ENCODE measurements at places on chromosomes 3 and 15. TPM values are rescaled to one million over a fixed set of nuclear protein-coding genes. Genes with fewer than 3 reads are reported as not detected.

Gene LRRC2
- 3.6 TPM for total RNA-seq

Gene AADAC
- not detected for total RNA-seq

Gene SENP7
- 28.0 TPM for total RNA-seq

Gene IL17RD
- 18.9 TPM for total RNA-seq

Gene ALDH1L1
- total RNA-seq = 15.0 TPM

Gene UBAP1L
- total RNA-seq = 4.6 TPM
